NCI-H1105 (cell line): ENCODE measurements at places on chromosomes 4 and X.

DNA sequence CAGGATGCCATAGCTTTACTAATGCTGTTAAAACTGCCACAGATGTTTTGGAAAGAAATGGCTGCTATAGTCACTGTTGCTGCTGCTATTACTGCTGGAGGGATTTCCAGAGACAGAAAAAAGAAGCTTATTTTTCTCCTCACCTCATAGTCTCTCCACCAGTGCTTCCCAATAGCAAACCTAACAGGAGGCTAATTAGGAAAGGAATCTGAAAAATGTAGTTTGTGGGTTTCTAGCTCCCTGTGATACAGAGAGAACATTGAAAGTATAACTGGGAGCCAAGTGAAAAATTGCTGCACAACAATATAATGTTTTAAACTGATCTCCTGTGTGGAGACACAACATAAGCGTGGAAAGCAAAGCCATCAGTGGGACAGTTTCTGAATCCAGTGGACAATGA is 8.6 kb upstream of the TSPAN7 start:
- DNase-seq = no peak

- DNase-seq = no peak
These were observed 73.3 kb downstream of the ALPK1 start for GRCh38 chr4:112370466-112370865.

- DNase-seq = no peak
These were observed 54.0 kb downstream of the SLC9A7 start for GRCh38 chrX:46704767-46705386.

DNA sequence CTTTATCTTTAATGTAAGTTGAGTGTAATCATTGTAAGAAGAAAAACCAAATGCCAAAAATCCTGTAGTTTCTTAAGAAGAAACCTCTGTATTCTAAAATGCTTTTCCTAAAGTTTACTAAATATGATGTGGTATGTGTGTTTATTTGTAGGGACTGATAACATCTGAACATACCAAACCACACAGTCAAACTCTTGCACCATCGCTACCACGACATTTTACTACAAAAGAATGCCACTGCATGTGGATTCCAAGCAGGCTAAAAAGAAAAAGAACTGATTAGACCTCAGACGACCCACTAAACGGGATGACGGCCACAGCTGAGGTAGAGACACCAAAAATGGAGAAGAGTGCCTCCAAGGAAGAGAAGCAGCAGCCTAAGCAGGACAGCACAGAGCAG is 46.1 kb downstream of the LAS1L start:
- no peak for DNase-seq

GRCh38 chrX:39244147-39244546 is 442.9 kb downstream of the MID1IP1 start:
- DNase-seq = no peak

DNA sequence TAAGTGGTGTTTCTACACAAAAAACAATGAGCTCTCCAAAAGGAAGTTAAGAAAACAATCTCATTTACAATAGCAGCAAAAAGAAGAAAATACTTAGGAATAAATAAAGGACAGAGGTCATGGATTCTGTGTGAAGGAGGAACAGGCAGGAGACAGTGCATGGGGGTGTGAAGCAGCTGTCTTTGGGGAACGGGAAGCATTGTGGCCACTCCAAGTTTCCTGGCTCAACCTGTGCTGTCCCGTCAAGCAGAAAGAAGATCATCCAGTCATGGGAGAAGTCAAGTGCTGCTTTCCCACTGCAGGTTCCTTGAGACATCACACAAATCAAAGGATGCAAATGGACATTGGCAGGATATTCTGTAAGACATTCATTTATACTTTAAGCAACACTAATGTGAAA is 66.1 kb upstream of the MAML3 start:
- DNase-seq = no peak

GRCh38 chr4:157245351-157245750 is 24.8 kb downstream of the GRIA2 start:
- no peak for DNase-seq

GRCh38 chrX:16148896-16149295 is 18.4 kb upstream of the MAGEB17 start:
- no peak for DNase-seq

GRCh38 chrX:116142976-116143375 is 27.6 kb upstream of the AGTR2 start:
- DNase-seq = no peak

DNA sequence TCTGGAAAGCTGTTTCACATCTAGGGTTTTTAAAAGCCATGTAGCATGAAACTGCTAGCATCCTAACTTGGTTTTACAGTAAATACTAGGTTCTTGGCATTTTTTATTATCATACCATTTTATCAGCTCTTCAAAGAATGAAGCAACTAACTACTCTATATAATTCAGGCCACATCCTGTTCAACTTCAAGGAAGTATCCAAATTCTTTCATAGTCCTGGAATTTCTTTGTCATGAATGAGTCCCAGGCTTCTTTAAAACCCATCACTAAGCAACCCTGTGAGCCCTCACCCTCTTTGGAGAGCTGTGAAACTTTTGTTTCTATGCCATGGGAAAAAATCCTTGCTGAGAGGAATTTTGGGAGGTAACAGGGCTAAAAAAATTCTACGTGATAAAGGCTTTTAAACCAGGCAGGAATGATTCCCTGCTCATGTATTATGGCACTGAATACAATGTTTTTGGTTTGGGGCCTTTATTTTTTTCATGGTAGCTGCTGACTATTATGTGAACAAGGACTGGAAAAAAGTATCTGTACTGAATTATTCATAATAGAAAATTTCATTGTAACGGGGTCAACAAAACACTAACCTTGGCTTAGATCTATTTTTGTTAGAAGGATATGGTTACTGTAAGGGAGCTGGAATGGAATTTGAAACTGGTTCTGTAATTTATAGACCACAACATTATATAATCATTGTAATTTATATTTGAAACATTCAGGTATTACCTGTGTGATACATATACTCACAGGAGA is 164.9 kb downstream of the DCTD start:
- DNase-seq = no peak

GRCh38 chrX:21947671-21948070 is 7.2 kb downstream of the SMS start:
- no peak for DNase-seq

GRCh38 chr4:2839060-2839459 is 4.6 kb upstream of the ADD1 start:
- no peak for DNase-seq

GRCh38 chr4:145936142-145936996 is 2.3 kb downstream of the ZNF827 start:
- DNase-seq = peak; percentile 48

- DNase-seq = no peak
These were observed 740.1 kb upstream of the PITX2 start for GRCh38 chr4:111362941-111363361.

DNA sequence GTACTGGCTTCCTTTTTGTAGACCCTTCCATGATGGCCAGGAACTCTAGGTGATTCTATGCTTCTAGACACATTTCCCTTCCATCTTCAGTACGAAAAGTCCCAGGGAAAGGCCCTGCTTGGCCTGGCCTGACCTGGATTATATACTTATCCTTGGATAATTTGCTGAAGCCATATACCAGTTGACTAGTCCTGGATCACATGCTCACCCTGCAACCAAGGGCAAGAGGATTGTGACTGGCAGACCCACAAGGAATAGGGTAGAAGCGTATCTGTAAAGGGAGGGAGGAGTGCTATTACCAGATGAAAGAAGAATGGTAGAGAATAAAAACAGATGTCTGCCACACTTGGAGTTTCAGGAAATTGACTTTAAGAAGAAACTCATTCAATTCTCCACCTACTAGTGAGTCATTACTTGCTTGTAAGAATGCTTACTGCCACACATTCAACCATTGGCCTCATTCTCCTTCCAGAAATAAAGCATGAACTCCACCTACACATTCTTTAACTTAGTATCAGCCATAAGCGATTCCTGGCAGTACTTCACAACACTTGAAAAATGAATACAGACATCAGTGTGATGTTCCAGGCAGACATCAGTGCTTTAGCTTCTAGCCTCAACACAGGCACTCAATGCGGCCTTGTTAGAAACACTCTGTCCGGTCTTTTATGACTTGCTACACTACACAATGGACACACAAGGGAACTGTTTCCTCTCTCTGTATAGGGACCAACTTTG is 141.8 kb downstream of the CBR4 start:
- DNase-seq = no peak

DNA sequence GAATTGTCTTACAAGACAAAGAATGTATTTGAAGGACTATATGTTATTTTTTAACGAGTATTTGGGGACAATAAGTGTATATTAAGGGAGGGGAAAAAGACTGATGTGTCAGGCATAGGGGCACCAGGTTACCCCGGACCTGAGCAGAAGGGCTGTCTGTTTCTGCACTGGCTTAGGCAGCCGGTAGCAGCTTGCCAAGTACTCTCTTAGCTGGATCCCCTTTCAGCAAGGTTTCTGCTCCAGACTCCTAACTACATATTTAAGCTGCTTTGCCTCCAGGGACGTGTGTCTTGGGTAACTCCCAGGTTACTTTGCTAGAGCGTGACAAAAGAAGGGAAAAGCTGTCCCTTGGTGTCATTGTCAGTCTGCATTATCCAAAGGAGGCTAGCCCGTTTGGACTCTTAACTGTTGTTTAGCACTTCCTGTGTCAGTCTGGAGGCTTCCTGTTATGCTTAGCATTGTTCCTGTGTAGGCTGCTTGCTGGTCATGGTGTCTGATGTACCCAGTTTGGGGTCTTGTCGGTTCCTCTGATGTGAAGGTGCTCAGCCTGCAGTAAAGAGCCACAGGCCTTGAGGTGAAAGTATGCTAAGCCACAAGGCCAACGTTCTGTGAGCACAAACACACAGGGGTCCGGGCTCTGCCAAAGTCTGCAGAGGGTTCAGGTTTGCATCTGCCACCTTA is 11.6 kb downstream of the CXCR3 start:
- no peak for DNase-seq

- no peak for DNase-seq
These were observed 298.2 kb upstream of the ARSJ start for GRCh38 chr4:114277690-114278089.

DNA sequence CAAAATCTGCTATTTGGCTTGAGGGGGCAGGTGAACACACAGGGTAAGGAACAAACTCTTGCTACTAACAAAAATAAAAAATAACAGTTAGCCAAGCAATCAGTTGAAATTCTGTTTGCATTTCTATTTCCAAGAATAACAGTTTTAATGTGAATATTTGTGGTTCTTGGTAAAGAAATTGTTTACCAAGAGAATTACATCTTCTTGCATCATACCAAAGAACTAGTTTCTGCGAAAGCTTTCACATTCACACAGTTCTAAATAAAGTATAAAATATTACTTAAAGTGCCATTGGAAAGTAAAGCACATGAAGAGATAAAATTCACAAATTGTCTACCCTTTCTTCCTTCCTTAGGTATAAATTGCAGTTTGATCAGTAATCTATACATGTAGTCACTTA is 54.4 kb downstream of the KLHL4 start:
- no peak for DNase-seq

DNA sequence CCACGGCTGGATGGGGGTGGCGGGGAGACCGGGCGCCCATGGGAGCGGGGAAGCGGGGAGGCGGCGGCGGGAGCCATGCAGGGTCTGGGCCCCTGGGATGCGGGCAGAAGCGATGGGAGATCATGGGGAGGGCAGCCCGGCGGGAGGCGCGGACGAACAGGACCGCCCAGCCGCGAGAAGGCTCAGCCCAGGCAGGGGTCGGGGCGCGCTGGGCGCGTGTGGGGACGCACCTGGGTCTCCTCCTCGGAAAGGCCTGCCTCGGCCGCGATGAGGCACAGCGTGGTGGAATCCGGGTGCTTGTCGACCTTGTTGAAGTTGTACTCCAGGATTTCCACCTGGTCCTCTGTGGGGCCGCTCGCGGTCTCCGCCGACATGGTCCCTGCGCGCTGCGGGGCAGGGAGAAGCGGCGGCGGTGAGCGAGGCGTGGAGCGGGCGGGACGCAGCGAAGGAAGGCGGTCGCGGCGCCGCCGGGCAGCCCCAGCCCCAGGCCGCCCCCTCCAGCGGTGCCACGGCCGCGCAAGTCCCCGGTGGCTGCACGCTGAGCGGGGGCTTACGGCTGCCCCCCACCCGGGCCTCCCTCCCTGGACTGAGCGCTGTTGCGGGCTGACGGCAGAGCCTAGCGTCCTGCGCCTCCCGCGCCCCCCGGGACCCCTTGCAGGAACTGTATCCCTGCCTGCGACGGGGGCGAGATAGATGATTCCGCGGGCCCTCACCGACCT is 25.3 kb downstream of the HOPX start:
- DNase-seq = no peak

DNA sequence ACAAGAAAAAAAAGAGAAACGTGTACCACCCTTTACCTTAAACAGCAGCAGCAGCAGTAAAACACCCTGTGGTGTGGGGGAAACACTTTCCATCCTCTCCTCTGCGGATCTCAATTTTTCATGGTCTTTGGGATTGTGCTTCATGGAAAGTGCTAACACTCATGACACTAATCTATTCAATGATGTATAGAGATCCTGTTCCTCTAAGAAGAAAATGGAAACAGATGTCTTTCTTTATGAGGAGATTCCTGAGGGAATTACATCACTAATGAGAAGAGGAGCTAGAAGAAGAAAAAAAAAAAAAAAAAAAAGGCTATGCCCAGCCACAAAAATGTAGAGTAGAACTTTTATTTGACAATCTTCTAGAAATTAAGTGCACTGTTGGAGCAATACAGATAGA is 62.9 kb upstream of the NDST3 start:
- DNase-seq = no peak

DNA sequence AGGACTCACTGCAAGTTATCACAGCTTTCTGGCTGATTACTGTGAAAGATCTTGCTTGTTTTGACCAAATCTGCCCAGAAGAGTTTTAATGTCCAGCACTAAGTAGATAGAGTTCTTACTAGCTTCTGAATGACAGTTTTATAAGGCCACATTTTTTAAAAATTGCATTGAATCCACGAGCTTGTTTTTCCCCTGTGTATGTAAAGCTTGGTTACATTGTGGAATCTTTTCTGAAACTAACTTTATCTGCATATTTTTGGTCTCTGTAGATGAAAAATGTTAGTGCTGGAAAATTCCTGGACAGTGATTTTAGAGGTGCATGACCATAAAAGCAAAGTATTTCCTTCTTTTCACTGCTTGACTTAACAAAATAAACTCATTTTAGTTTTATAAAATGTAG is 650.3 kb upstream of the FAM241A start:
- DNase-seq = no peak

GRCh38 chr4:100816436-100817045 is 298.7 kb upstream of the EMCN start:
- DNase-seq = no peak

DNA sequence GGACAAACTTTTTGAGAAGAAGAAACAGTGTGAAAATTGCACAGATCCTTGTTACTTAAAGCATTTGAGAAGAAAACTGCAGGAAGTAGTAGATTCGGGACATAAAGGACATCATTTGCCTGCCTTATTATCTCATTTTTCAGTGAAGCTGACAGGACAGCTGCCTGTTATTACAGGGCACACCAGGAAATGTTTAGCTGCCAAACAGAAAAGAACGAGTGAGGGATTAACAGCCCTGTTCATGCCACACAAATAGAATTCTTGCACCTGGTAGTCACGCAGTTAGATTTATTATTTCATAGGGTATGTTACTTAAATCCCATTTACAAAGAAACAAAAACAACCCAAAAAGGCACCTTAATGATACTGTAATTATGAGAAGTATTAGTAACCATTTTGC is 100.6 kb downstream of the CHIC2 start:
- DNase-seq = no peak
